ENCODE measurements at places on chromosomes 3 and 15.

GRCh38 chr3:42189736-42190135 lies 76.2 kb downstream of the CCK start:
- no peak for DNase-seq

DNA sequence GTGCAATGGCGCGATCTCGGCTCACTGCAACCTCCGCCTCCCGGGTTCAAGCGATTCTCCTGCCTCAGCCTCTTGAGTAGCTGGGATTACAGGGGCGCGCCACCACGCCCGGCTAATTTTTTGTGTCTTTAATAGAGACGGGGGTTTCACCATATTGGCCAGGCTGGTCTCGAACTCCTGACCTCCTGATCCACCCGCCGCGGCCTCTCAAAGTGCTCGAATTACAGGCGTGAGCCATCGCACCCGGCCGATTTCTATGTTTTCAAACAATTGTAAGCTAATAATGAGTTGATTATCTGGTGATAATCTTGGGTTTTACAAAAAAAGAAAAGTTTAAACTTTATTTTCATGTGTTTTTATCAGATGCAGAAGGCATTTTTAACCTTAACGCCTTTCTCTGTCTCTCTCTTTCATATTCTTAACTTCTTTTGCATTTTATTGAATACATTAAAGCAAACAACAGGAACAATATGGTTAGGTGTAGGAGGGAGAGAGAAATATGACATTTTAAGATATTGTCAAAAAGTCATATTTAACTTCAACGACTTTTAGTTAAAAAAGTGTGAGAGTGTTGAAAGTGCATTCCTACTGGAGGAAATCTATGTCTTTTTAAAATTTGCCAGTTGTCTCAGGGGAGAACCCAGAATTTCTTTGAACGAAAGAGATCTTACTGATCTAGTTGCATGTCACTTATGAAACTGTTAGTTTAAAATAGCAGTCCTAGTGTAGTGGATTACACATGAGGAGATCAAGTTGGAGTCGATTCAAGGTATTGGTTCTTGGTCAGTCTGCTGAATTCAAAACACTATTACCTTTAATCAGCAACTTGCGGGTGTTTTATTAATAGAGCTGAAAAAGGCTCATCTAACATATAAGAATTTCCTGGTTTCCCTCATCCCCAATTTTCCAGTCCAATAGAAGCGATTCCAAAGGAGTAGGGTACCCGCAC lies 3.4 kb upstream of the MEIS2 start:
- DNase-seq, result no peak

- no peak for DNase-seq
Measured at GRCh38 chr3:177760803-177761202, 563.5 kb upstream of the TBL1XR1 start.

- DNase-seq, result no peak
Measured at GRCh38 chr15:68589053-68589452, 10.3 kb downstream of the CORO2B start.

DNA sequence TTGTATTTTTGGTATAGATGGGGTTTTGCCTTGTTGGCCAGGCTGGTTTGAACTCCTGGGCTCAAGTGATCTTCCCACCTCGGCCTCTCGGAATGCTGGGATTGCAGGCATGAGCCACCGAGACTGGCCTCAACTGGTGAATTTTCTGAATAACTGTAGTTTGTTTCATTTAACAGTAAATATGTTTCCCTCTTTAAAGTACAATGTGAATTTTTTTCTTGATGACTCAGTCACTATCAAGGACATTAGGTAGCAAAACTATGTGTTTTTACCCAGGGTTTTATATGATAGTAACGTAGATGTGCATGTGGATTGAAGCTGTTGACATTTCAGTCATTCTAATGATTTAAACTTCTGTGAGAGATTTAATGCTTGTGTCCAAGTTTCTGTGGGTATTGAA lies 40.2 kb upstream of the MAPKBP1 start:
- DNase-seq, result no peak

DNA sequence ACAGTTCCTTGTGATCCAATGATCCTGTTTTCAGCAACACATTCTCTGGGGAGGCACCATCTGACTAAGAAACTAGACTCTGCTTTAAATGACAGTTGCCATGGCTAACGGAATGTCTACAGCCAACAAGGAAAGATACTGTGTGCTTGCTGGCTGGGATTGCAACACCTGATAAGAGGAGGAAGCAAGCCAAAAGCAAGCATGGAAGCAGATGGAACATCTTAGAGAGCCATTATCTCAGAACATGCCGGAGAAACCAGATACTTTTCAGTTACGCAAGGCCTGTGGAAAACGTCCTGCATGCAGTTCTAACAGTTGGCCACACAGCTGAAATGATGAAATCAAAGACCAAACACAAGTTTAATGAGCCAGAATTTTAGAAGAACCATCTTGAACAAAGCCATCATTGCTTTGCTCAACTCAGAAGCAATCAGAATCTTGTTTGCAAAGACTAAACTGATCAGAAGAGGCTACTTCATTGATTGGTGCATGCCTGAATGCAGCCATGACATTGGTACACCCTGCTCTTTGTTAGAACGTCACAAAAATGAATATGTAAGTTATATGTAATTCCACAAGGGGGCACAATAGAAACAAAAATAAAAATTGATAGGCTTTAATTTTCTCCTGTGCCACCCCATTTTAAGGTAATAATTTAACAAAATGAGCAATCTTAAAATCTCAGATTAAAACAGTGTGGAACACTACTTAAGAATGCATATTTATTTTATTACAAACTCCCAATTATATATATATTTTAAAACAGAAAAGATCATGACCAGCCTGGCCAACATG lies 50.8 kb downstream of the GXYLT2 start:
- DNase-seq, result peak; percentile 9

- no peak for DNase-seq
Measured at GRCh38 chr15:39939487-39940452, 5.9 kb downstream of the EIF2AK4 start.

- no peak for DNase-seq
Measured at GRCh38 chr3:136984837-136985236, 27.1 kb downstream of the IL20RB start.

GRCh38 chr15:70188286-70188685 lies 90.6 kb upstream of the TLE3 start:
- DNase-seq, result no peak

- no peak for DNase-seq
Measured at GRCh38 chr3:152156880-152157279, 111.8 kb upstream of the MBNL1 start.

DNA sequence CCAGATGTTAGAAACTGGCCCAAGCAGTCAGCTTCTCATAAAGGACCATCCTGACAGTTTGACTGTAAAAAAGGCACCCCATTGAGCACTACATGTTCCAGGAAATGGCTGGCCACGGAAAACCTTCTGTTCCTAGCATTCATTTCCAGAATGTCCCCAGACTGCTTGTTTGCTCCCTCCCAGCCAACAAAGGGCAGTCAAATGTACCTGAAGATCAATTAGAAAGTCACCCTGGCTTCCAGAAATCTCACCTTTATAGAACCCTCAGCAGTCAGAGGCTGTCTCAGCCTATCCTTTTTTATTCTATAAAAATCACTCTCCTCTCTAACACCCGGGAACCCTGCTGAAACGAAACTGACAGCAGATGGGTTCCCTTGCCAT lies 784 bp upstream of the SAMMSON start:
- no peak for DNase-seq

- no peak for DNase-seq
Measured at GRCh38 chr3:107740992-107741896, 218.5 kb downstream of the BBX start.

- no peak for DNase-seq
Measured at GRCh38 chr3:8128686-8129085, 372.9 kb upstream of the LMCD1 start.

DNA sequence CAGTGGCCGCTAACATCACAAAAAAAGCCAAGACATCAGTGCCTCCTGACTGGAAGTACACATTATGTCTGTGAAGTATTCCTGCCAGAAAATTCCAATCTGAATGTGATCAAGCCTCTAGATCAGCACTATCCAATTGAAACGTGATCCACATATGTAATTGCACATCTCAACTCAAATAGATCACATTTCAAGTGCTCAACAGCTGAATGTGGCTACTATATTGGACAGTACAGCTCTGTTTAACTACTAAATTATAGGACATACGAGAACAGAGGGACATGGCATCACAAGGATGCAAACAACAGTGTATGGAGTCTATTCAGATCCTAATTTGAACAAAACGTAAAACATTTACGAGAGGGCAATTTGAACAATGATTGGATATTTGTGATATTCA lies 542 bp upstream of the UBAP1L start:
- DNase-seq, result no peak

DNA sequence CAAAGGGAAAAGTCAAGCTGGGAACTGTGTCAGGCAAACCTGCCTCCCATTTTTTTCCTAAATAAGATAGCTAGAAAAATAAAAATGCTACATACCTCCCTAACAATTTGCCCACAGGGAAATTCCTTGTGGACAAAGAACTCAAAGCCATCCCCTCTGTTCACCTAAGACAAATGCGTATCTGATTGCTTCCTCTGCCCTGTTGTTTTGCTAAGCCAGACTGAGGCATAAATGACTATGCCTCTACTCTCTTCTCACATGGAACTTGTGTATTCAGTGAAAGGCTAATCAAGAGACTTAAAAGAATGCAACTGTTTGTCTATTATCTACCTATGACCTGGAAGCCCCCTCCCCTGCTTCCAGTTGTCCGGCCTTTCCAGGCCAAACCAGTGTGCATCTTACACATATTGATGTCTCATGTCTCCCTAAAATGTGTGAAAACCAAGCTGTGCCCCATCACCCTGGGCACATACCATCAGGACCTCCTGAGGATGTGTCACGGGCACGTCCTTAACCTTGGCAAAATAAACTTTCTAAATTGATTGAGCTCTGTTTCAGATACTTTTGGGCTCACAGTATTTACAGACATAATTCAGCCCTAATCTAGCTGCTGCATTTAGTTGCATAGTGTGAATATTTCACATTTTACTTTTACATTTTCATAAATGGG lies 15.8 kb downstream of the CHD2 start:
- DNase-seq, result no peak

- no peak for DNase-seq
Measured at GRCh38 chr15:57784081-57784511, 77.6 kb downstream of the POLR2M start.

- DNase-seq, result no peak
Measured at GRCh38 chr3:72782521-72782920, 65.7 kb downstream of the SHQ1 start.

DNA sequence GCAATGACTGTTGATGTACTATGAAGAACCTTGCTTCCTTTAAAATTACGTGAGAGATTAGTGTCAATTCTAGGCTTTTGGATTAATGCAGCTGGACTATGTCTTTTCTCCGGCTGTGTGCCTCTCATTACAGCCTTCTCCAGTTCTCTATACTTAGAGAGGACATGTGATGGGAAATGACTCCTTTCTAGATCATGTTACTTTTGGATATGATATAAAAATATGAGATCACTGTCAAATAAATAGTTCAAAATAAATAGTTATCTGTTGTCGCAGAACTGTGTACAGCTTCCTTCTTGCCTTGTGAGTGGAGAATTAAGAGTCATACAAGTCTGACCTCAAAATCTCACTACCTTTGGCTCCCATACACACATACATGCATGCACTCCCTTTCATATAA lies 592.4 kb downstream of the DIPK2A start:
- DNase-seq, result no peak

GRCh38 chr15:64354688-64355344 lies 1.2 kb downstream of the CSNK1G1 start:
- no peak for DNase-seq

DNA sequence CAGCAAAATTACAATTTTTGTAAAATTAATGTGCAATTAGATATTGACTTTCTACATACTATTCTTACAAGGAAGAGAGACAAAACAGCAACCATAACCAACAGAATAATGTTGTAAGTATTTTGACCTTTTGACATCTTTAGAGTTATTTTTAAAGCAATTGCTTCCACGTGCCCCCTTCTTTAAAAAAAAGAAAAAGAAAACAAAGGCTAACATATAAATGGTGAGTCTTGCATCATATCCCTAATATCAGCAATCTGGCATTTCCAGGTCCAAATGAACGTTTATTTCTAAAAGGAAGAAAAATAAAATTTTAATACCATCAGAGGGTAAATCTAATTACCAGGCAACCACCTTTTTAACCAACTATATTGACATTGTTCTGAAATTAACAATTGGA lies 19.3 kb upstream of the STRIT1 start:
- DNase-seq, result no peak

DNA sequence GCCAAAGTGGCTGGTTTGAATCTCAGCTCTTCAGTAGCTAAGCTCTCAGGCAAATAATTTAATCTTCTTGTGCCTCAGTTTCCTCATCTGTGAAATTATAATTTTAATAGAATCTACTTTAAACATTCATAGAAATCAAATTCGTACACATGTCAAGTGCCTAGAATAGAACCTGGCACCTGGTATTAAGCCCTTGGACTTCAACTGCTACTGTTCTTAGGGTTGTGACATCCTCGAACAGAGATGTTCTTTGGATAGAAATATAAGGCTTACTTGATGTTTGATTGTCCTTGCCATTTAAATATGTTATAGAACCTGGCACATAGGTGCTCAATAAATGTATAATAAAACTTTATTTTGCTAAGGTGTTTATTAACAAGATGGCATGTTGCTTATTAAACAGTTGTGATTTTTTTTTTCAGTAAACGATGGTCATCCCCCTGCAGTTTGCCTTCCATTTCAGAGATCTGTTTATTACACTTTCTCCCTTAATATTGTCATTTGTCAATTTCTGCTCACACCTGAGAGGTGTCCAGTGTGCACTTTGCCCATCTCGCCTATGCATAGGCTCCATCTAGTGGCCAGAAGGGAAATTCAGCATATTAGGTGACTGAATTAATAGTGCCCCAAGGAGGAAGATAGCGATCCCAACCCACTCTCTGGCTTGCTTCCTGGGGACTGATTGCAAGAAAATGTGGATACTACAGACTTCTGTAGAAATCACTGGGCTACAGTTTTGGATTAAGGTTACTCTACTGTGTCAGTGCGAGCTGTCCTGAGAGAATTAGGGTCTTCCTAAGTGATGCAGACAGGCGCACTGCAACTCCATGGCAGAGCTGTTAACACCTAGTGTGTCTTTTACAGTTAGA lies 10.7 kb downstream of the IGF1R start:
- DNase-seq, result peak; percentile 30

- DNase-seq, result peak; percentile 95
Measured at GRCh38 chr3:100708989-100709841, at the start of gene TFG. Gene TFG, plus strand, starts transcription at chr3:100709494. Its CDS starts 4,192 bp downstream, at chr3:100713686.

- DNase-seq, result no peak
Measured at GRCh38 chr3:19574268-19574667, 359.7 kb downstream of the EFHB start.

DNA sequence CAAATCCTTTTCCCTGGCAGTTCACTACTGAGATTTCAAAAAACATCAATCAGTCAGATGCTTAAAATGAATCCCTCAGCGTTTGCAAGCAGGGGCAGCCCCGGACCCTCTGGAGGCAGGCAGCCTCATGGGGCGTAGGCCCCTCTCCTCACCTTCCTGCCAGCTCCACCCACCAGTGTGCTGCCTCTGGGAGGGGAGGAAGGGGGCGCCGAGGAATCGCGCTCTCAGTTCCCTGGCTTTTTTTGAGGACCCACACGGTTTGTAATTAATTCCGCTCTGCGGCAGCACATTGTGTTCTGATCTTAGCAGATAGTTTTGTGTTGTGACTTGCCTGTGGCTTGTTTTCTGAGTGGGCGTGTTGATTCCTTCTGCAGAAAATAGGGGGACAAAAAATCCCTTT lies 159.9 kb downstream of the KLF13 start:
- no peak for DNase-seq

Measured in activated gamma-delta T cell treated with Interleukin-2 at 50 U/mL for 16 hours (primary cell).